Transverse colon (tissue), 4 donors: ENCODE measurements at places on chromosomes 4 and X. TPM values are rescaled to one million over a fixed set of nuclear protein-coding genes. Genes with fewer than 3 reads are reported as not detected.

Gene AP1AR
- 9.8 TPM for total RNA-seq

Gene DIPK2B
- total RNA-seq: 3.7 TPM

Gene HTRA3
- 6.2 TPM for total RNA-seq

Gene CYLC1
- not detected for total RNA-seq

Gene ACE2
- total RNA-seq: 40.3 TPM

Gene TRIM75
- not detected for total RNA-seq

Gene DCX
- not detected for total RNA-seq

Gene DKC1
- total RNA-seq: 17.5 TPM

Gene KLF8
- 3.0 TPM for total RNA-seq

Gene SLIT2
- 6.7 TPM for total RNA-seq

Gene CXCL10
- total RNA-seq: 3.0 TPM

Gene FRAS1
- total RNA-seq: 9.7 TPM

Gene QRFPR
- not detected for total RNA-seq

Gene LGI2
- total RNA-seq: 0.75 TPM

Gene HTR2C
- not detected for total RNA-seq

Gene MAB21L2
- total RNA-seq: 93.9 TPM

Gene F9
- not detected for total RNA-seq

Gene DCAF16
- 20.3 TPM for total RNA-seq

Gene OPHN1
- 6.1 TPM for total RNA-seq

Gene CTBP1
- total RNA-seq: 183 TPM

Gene DMRTC1B
- not detected for total RNA-seq

Gene GC
- total RNA-seq: not detected

Gene RHOXF2
- not detected for total RNA-seq

Gene OTC
- total RNA-seq: 0.95 TPM

Gene ERAS
- not detected for total RNA-seq

Gene CFAP47
- total RNA-seq: not detected

Gene SEC24D
- 9.7 TPM for total RNA-seq

Gene KIAA1210
- not detected for total RNA-seq

Gene TMSB15C
- total RNA-seq: 2.2 TPM

Gene CWH43
- total RNA-seq: 13.5 TPM

Gene RASL11B
- not detected for total RNA-seq

Gene BBS12
- 6.0 TPM for total RNA-seq

Gene CSAG3
- total RNA-seq: not detected

Gene TMEM156
- 0.96 TPM for total RNA-seq

Gene DRP2
- total RNA-seq: 0.79 TPM
